ENCODE measurements at places on chromosomes 12 and 14.

DNA sequence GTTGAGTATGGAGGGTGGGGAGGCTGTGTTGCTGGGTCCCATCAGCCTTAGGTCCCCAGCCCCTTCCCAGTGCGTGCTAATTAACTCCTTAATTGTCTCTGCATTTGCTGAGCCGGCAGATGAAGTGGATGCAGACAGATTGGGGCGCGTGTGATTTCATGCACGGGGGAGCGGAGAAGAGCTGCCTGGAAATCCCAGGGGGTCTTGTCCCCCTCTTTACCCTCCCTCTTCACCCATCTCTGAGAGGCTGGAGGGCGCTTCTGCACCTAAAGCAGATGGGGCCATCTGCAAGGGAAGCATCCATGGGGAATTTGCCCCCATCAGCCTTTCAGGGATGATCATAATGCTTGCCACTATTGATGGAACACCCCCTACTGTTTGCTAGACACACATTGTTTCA, 4.4 kb upstream of the ASIC1 start:
- no peak for DNase-seq

DNA sequence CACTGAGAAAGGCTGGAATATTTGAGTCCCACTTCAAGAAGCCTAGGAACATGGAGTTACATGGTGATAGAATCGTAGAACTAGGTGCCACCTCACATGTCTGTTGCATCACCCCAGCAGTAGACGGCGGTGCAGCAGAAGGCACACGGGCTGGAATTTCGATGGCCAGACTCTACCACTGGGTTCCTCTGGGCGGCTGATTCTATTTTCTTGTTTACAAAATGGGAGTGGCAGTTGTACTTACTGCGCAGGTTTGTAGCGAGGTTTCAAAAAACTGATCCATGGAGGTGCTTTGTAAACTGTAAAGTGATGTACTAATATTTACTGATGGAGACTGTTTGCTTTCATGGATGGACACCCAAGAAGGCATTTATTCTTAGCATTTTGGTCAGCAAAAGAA, 45.7 kb downstream of the WDR20 start:
- DNase-seq: no peak

GRCh38 chr12:14416658-14417057, 51.2 kb downstream of the ATF7IP start:
- no peak for DNase-seq

GRCh38 chr14:55819610-55820304, 239.8 kb downstream of the KTN1 start:
- no peak for DNase-seq

DNA sequence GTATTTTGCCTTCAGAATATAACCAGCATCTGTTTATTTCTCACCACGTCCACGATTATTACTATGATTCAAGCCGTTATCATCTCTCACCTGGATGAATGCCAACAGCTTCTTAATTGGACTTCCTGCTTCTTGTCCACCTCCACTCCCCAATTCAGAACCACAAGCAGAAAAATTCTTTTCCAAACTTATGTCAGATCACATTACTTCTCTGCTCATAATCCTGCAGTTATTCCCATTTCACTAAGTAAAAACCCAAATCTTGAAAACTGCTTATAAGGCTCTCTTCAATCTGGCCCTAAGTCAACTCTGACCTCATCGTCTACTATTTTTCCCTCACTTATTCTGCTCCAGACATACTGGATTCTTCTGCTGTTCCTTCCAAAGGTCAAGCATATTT, 2.0 kb downstream of the CRY1 start:
- DNase-seq: no peak
